ENCODE measurements at places on chromosomes 7 and 10.

DNA sequence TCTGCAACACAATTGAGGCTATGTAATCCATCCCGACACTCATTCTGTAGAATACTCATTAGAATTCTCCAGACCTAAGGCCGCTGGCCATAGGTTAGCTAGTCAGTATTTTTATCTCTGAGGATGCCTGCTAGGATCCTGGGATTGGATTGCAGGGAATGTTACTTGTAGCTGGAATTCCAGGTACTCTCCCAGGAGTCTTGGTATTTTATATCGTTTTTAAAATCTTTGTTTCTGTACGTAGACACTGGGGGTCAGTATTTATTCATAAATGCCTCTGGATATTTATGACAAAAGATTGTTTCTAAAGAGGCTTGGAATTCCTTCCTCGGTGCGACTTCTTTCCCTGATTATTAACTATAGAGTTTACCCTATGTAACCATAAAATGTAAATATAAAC lies 40.1 kb downstream of the BPGM start:
- DNase-seq, result no peak

DNA sequence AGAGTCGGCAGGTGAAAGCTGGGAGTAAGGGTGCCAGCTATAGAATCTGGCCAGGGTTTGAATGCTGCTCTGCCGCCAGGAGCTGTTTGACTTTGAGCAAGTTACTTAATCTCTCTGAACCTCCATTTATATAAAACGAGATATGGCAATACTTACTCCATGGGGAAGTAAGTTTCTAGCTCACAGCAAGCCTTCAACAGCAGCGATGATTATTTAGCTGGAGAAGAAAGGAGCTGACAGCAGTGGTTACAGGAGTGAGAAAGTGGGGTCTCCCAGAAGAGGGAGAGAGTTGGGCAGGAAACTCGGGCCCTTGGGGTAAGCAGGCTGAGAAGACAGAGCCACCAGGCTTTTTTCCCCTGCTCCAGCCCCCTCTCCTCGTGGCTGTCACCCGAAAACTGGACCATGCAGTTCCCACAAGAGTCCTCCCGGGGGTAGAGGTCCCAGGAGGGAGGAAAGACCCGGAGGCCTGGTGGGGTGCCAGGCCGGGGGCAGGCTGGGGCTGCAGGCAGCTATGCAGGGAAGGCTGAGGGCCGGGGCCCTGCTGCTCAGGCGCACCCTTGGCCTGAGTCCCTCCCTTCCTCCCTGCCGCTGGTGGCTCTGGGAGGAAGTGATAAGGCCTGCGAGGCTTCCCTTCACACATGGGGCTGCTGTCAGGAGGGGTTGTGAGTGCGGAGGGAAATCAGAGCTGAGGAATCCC lies 3.5 kb downstream of the NOS3 start:
- DNase-seq, result no peak

DNA sequence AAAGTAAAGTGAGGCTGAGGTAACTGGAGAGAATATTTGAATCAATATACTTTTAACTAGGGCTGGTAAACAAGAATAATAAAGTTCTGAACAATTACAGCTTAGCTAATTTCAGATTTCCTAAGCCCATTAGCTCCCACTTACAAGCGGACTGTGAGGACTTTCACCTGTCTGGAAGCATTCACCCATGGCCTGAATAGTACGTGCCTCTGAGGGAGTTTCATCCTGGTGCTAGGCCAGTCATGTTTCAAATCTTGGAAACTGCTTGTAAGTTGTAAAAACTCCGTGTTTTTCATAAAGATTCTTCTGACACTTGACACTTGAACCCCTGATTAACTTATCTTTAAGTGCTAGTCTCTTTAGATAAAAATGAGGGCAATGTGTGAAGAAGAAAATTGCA lies 975.2 kb upstream of the GHITM start:
- DNase-seq, result no peak

DNA sequence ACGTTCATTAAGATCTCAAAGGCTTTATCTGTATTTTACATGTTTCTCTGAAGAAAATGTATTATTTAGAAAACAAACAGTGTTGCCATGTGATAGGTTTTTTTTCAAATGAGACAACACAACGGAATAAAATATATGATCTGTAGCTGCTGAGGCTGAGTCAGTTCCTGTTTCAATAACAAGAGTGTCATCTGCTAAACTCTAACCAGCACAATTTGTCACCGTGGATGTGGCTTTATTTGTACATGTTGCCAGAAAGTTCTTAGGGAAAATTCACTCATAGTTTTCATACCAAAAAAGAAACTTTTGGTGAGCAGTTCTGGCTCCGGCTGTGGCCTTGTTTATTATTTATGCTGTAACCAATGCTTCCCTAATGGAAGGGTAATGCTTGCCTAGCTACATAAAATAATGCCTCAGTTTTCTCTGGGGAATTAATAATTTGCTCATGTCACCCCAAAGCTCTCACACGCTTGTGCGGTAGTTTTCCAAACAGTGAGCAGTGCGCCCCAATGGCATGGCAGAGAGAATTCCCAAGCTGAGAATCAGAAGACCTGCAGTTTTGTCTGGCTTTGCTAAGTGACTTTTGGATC lies 20.3 kb upstream of the KLF6 start:
- DNase-seq, result peak; percentile 85

GRCh38 chr7:1715331-1715625 lies 45.2 kb downstream of the ELFN1 start:
- no peak for DNase-seq

- no peak for DNase-seq
Measured at GRCh38 chr7:15972862-15973275, 286.4 kb upstream of the MEOX2 start.

GRCh38 chr10:78643513-78643912 lies 425.3 kb upstream of the ZMIZ1 start:
- DNase-seq, result no peak

DNA sequence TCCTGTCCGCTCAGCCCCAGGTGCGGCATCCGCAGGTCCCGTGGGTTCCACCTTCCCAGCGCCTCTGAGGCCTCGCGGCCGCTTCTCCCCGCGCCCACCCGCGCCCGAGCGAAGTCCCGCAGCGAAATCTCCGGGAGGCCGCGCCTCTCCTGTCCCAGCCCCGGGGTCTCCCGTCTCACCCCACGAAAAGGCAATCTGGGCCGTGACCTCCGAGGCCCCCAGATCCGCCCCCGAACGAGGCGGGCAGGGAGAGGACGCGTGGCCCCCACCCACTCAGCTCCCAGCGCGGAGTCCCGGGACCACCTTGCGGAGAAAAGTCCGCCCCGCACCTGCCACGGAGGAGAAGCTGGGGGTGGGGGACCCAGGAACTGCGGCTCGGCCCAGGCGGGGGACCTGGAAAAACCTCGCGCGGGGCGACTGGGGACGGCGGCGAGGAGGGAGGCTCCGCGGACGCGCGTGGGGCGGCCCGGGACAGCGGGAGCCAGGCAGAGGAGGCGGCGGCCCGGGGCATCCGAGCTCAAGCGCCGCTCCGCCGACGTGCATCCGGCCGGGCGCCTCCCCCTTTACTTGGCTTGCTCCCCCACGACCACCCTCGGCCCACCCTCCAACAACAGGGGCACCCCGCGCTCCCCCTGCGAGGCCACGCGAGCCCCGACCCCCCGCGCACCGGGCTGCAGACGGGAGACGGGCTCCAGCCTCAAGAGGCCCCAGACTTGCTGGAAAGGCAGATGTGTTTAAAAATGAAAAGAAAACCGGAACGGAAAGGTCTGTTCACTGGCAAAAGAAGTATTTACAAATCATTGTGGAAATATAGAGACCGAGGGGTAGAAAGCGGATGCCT lies 33.0 kb upstream of the RNF32 start:
- no peak for DNase-seq

DNA sequence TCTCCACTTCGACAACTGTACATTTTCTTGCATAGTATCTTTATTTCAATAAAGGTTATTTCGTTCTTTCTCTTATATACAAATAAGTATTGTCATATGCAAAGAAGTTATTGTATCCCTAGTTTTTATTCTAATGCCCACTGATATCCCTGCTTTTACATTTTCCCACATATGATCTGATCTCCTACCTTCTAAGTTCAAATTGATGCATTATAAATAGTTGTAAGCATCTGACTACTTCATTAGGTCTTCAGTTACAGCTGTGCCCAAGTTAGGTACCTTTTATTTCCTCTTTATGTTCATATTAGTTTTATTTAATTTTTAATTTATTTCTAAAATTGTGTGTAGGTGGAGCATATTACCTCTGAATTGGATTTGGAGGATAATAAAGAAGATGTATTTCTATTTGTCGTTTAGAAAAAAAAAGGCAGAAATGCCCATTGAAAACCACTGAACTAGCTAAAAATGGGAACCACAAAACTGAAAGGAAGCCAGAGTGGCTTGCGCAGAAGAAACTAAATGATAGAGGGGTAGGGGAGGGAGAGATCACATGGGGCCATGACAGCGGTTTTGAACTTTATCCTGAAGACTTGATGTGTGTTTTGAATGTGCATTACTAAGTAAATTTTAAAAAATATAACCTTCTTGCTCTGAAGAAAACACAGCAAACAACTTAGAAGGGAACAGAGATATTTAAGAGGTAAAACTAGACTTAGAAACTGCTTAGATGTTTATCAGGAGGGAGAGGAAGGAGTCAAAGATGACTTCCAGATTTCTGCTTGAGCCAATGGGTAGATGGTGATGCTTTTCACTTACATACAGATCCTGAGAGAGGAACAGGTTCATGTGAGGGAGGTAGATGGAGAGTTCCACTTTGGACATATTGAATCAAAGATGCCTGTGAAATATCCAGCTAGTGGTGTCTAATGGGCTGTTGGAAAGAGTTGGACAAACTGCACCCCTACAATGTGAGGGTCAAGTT lies 9.3 kb upstream of the ZC3HAV1L start:
- DNase-seq, result peak; percentile 50

- DNase-seq, result no peak
Measured at GRCh38 chr10:74900297-74900696, 73.9 kb downstream of the KAT6B start.

- no peak for DNase-seq
Measured at GRCh38 chr7:66250711-66251110, 45.6 kb downstream of the TPST1 start.

DNA sequence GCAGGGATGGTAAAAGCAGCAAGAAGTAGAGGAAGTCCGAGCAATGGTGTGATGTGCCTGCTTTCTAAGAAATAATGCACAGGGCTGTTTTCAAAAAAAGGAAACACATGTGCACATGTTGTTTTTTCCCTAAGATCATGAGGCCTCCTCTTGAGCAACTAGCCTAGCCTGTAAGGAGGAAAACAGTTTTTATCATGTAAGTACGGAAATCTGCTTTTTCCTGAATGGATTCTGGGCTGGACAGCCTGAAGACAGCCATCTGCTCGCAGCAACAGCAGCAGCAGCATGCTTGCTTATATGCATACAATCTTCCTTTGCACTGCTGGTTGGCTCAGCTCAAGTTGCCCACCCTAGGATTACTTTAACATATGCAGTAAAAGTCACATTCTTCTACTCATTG lies 87.1 kb downstream of the HIBADH start:
- no peak for DNase-seq

DNA sequence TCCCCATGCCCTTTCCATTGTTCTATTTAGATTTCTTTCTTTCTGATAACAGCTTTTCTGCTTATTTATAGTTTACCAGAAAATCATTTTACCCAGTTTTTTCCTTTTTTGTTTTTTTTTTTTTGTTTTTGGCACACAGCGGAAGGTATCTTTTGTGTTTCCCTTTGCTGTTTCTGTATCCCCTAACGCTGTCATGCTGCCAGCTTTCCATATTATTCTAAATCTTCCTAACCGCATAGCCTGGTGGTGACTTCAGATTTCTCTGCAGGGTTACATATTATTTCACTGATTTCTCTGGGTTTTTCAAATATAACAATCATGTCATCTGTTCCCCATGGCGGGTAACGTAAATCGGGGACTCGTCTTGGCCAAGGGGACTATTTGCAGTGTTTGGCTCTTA lies 4.0 kb upstream of the SLC29A4 start:
- no peak for DNase-seq

GRCh38 chr10:1961989-1962388 lies 224.7 kb upstream of the ADARB2 start:
- DNase-seq, result no peak

DNA sequence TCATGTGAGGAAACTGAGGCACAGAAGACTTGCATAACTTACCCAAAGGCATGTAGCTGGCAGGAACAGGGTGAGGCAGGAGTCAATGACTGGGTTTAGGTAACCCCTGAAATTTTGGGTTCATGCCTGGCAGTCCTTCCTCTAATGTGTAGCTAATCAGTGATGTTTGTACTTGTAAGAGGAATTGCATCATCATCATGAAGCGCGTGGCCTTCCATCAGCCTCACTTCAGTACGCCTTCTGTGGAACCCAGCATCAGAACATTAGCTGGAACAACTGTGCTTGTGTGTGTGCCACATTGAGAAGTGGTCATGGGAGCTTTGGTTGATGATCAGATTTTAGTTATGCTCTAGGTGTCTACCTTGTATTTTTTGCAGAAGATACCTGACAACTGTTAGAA lies 18.2 kb upstream of the STMP1 start:
- no peak for DNase-seq

DNA sequence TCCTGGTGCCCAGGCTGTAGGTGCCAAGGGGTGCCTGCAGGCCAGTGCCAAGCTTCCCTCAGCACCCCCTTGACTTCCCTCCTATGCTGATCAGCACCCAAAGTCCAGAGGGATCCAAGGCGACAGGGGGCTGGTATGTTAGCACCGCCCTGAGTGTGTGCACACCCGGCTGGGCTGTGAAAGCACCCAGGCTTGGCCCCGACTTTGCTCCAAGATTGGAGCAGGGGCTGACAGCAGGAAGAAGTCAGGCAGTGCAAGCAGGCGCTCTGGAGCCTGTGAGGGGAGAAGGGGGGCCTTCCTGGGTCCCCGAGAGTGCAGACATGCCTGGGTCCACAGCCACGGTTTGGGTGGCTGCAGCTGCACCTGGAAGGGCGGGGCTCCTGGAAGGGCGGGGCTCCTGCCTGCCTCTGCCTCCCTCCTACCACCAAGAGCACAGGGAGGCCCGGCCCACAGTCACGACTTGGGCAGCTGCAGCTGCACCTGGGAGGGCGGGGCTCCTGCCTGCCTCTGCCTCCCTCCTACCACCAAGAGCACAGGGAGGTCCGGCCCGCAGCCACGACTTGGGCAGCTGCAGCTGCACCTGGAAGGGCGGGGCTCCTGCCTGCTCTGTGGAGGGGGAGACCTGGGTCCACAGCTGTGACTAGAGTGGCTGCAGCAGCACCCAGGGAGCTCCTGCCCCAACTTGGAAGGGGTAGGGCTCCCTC lies 30.2 kb upstream of the ZMYND11 start:
- DNase-seq, result no peak

- DNase-seq, result no peak
Measured at GRCh38 chr10:1841759-1842158, 104.4 kb upstream of the ADARB2 start.

DNA sequence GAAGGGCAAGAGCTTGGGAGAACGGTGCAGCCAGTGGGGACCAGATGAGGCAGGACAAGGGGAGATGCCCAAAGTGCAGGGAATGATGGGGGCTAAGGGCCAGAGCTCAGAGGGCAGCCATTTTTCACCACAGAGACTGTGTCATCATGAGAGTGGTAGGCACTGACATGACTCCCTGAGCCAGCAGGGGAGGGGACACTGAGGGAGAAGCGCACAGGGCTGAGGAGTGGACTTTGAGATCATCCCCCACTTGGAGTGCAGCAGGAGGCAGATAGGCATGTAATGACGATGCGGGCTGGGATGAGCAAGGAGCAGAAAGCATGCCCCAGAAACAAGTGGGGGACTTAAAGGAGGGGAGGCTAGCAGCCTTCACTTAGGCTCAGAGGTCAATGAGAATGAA lies 5.2 kb upstream of the SMKR1 start:
- no peak for DNase-seq

GRCh38 chr10:60877061-60877776 lies 66.8 kb downstream of the RHOBTB1 start:
- DNase-seq, result no peak
